ENCODE measurements at places on chromosomes 5 and 9.

DNA sequence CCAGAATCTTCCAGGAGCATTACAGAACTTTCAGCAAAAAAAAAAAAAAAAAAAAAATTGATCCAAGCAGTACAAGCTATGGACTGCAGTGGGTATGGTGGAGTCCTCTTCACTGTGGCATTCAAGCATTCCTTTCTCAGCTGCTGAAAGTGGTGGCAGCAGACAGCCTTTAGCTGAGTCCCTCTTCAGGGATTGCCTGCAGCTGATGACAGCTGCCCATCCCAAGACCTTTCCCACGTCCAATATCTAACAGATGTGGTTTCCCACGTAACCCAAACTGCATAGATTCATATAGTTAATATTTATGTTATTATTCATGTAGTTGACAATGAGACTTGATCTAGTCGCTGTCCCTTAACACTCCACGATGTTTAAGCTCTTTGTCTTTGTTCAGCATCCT, 475.9 kb downstream of the TLE1 start:
- DNase-seq, result no peak

DNA sequence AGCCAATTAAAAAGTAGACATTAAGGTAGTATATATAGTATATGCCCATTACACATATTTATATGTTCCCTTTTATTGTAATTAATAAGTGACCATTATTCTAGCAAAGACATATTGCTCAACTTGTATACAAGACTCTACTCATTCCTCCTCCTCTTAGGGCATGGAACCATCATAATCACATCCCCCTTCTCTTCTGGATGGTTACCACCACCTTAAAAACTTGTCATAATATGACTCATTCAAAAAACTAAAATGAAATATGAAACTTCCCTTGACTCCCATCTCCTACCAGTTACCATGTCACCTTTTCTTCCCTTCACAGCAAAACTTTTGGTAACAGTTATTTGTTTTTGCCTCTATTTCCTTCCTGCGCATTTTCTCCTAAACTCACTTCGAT, 438.7 kb downstream of the KDM4C start:
- no peak for DNase-seq

GRCh38 chr5:24235946-24236345, 408.8 kb downstream of the CDH10 start:
- DNase-seq, result no peak

DNA sequence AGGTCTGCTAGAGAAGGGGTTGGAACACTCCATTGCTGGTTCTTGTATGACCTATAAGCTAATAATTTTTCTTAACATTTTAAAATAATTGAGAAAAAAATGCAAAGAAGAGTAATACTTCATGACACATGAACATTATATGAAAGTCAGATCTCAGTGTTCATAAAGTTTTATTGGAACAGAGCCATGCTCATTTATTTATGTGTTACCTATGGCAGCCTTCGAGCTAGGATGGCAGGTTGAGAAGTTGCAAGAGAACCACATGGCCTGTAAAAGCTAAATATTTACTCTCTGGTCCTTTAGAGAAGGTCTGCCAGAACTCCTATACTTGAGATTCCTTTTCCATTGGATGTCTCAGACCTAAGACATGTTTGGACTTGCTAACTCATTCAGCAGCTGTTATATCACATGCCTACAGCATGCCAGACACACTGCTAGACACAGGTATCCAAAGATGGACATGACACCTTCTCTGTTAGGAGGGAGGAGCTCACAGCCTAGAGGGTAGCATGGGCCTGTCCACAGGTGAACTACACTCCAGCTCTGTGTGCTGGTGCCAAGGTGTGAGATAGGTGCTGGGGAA, 304.3 kb downstream of the ARHGAP26 start:
- DNase-seq, result no peak

- no peak for DNase-seq
Observed at GRCh38 chr5:169304175-169304574, 3.2 kb upstream of the SLIT3 start.

DNA sequence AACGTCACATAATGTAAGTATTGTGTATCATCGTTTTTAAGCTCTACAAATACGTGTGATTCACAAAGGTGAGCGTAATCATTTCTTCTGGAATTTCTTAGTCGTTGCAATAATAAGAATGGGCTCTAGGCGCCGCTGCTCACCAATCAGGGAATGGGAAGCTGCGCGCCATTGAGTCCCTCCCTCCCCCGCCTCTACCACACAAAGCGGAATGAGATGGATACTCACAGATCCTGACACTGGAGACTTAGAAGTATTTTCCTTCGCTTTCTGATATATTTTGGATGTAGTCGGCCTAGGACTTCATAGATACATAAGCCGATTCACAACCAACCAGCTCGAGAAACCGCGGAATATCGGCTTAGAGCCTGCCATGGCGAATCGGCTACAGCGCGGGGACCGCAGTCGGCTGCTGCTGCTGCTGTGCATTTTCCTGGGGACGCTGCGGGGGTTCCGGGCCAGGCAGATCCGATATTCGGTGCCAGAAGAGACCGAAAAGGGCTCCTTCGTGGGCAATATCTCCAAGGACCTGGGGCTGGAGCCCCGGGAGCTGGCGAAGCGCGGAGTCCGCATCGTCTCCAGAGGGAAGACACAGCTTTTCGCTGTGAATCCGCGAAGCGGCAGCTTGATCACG, at the start of gene PCDHGA11:
Gene PCDHGA11, plus strand, starts transcription at position 197 of the 634 bp plus-strand sequence. Its CDS starts 177 bp downstream, at position 374.
- peak; percentile 34 for DNase-seq

GRCh38 chr5:147169399-147169798, 65.4 kb upstream of the STK32A start:
- DNase-seq, result no peak

DNA sequence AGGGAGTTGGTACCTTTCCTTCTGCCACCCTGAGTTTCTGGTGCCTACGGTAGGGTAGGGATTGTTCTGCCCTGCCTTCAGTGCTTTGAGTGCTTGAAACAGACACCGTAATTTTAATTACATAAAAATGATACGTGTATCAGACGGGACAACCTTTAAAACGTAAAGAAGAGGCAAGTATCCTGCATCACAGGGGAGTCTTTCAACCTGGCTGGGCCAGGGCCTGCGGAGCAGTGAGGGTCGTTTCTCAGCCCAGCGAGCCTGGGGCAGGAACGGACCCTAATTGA, 483 bp upstream of the DAB2IP start:
- no peak for DNase-seq

DNA sequence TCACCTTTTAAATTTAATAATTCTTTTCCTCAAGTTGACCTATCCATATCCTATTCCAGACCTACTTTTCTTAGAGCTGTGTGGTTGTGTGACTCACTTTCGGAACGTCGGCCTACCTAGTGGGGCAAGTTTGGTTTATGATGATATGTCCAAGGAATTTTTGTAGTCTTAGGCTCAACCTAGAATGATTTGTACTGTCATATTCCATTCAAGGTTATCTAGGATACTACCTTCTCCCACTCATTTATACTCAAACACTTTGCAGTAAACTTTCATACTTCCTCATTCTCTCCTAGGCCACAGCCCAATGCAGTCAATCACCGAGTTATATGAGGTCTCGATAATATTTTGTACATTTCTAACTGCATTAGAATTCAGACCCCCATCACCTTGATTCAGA, 61.9 kb downstream of the PIK3R1 start:
- DNase-seq, result no peak

- no peak for DNase-seq
Observed at GRCh38 chr9:91782708-91783214, 167.3 kb downstream of the ROR2 start.

DNA sequence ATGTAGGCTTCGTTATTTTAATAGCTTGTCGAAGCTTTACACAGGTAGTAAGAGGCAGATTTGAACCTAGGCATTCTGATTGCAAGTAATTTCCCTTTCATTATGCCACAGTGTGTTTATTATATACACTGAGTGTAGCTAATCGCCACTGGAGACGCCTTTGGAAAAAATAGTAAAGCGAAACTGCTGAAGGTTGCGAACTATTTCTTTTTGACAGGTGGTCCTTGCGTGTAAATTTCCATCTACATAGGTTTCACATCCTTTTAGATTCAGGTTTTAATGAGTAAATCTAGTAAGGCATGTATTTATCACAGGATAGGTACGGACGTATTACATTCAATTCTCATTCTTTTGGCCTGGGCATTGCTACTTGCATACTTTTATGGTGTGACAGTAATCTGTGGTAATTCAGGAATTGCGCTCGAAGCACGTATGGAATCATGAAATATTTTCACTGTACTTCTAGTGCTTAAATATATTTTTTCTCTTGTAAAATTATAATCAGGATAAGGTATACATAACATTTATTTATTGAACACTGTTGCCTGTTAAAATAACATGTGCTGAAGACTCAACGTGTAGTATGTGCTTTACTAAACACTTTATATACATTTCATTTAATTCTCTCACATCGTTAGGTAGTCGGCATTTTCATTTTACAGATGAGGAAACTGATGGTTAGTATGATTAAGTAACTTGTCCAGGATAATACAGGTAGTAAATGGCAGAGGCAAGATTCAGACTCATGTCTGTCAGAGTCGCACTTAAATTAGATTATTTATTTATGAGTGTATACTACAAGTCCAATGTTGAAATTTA, 1.8 kb downstream of the MARCHF6 start:
- no peak for DNase-seq

DNA sequence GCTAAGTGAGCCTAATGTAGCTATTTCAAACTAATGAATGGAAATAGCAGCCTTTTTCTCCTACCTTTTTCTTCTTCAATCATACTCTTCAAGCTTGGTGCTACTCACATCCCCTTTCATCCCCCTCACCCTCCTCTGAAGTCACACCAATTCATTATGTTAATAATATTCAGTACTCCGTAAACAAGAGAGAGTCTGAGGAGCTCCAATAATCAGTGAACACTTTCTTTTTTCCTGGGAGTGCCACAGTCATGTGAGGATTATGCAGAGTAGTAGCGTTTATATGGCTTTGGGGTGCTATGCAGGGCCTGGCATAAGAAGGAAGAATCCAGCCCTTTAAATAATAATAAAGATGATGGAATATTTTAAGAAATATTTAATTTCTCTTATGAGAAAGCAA, 354.3 kb upstream of the CTNND2 start:
- DNase-seq, result no peak

DNA sequence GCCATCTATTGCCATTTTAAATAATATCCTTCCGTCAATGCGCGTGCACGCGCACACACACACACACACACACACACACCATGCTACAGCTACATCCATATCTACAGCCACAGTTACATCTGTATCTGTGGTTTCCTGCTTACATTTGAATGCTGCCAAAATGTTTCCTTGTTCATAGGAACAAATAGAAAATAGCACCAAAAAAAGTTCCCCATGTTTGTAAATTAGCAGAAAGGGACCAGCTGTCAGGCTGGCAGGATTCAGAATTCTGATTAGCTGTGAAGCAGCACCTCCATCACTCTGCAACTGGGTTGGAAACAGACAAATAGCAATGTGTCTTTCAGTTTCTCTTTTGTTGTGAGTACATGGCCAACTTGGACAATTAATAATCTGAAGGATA, 601.5 kb downstream of the IRX1 start:
- DNase-seq, result no peak

- no peak for DNase-seq
Observed at GRCh38 chr5:151298063-151298855, 5.3 kb downstream of the SLC36A3 start.

GRCh38 chr9:89319015-89319905, 960 bp downstream of the SECISBP2 start:
- no peak for DNase-seq

DNA sequence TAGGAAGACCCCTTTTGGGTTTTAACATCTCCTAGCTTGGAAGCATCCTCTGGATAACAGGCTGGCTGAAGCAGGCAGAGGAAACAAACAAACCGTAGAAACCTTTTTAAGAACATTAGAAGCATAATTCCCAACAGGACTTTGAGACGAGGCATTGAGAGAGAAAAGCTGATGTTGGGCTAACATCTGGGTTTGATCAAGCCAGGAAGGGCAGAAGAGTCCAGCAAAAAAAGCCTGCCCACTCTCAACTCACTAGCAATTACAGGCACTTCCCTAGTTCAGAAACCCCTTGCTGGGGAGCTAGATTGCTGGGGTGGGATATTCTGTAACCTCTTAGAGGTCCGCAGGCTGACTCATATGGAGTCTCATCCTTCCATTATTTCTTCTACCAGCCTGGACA, 75.4 kb upstream of the CTNNA1 start:
- no peak for DNase-seq

GRCh38 chr9:89024727-89025126, 33.5 kb downstream of the S1PR3 start:
- DNase-seq, result no peak

DNA sequence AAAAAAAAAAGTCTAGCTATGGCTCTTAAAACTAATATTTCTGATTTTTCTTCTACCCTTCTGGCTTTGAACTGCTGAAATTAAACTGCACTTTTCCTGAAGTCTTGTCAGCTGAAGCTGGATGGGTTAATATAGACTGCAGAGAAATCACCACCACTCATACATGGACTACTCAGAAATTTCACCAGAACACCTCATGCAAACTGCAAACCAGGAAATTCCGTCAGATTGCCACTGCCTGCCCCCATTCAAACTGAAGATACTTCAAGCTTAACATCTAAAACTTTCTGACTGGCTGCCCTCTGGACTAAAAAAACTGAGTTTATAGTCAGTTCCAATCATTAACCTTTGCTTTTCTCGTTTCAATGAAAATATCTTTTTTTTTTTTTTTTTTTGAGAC, 11.6 kb upstream of the ANXA2R start:
- DNase-seq, result no peak

DNA sequence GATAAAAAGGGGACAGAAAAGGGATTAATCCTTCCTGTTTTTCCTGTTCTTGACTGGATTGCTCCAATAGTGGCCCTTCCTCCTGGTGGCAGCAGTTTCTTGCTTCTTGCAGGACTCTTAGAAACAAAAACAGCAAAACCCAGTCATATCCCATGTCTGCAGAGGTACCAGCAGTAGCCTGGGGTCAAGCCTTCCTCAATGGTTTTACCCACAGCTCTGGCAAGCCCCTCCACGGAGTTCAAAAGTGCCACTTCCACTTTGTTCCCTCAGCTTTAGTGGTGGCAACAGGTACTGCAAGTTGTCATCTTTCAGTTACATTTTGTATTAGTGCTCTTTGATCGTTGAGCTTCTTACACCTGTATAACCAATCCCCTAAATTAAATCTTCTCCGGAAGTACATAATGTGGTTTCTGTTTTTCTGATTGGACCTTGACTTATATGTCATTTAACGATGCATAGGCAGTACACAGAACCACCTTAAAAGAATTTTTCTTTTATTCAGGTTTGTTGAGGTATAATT, 8.7 kb upstream of the RANBP6 start:
- DNase-seq, result no peak

- no peak for DNase-seq
Observed at GRCh38 chr5:137880313-137880712, 8.9 kb upstream of the PKD2L2 start.

GRCh38 chr9:14574173-14574572, 119.1 kb downstream of the ZDHHC21 start:
- DNase-seq, result no peak

GRCh38 chr5:54243483-54244080, 66.8 kb downstream of the ARL15 start:
- DNase-seq, result peak; percentile 14

GRCh38 chr9:106771608-106772007, 91.4 kb upstream of the ZNF462 start:
- no peak for DNase-seq

- no peak for DNase-seq
Observed at GRCh38 chr5:94702729-94703128, 84.3 kb downstream of the SLF1 start.

- no peak for DNase-seq
Observed at GRCh38 chr9:108468364-108468763, 387.4 kb downstream of the ACTL7B start.
